ENCODE measurements at places on chromosomes 2 and 18.

DNA sequence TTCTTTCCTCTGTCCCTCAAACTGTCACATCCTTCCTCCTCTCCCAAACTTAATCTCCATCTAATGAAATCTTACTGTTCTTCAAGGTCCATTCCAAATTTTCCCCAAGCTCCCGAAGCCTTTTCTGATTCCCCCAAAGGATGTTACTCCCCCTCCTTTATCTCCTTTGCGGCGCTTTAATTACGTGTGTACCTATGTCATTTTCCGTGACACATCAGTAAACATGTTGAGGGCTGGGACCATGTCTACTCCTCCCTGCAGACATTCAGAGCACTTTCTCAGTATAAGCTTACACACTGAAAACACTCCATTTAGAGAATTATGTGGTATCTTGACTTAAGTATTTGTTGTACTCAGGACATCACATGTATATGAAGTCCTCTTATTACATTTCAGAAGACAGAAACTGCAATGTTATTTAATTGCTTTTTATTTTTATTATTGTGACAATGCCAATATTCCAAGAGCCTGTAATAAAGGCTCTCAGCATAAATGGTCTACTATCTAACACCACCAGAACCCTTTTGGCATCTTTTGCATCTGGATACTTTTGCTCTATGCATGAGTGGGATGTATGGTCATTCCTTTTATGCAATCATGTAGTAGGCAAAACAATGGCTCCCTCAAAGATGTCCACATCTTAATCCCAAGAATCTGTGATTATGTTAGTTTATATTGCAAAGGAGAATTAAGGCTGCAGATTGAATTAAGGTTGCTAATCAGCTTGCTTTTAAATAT lies 1.8 kb downstream of the NMI start:
- DNase-seq, result no peak

GRCh38 chr2:95044601-95045000 lies 19.1 kb downstream of the MAL start:
- no peak for DNase-seq

- DNase-seq, result no peak
These were observed 169.2 kb upstream of the LRRTM1 start for GRCh38 chr2:80473796-80474195.

GRCh38 chr2:236550701-236551465 lies 18.7 kb upstream of the ACKR3 start:
- DNase-seq, result no peak

- no peak for DNase-seq
These were observed 37.8 kb downstream of the FAM168B start for GRCh38 chr2:131055169-131056065.

- no peak for DNase-seq
These were observed 61.4 kb downstream of the SOS1 start for GRCh38 chr2:39059366-39059952.

GRCh38 chr2:216107760-216108159 lies 1.4 kb upstream of the XRCC5 start:
- no peak for DNase-seq

GRCh38 chr2:203498161-203498560 lies 36.9 kb downstream of the RAPH1 start:
- no peak for DNase-seq

- DNase-seq, result no peak
These were observed 163.0 kb upstream of the NOSTRIN start for GRCh38 chr2:168639441-168639898.
